Kidney (tissue), 22 donors: ENCODE measurements at places on chromosomes 3 and 15.
A peak's percentile ranks its signal among the peaks of the same experiment; 100 is the strongest.

- DNase-seq, result no peak
These were observed 15.7 kb downstream of the CHST13 start for GRCh38 chr3:126539558-126540250.

- peak; percentile 80 for DNase-seq
These were observed 37.6 kb downstream of the TRA2B start for GRCh38 chr3:185900228-185900627.

DNA sequence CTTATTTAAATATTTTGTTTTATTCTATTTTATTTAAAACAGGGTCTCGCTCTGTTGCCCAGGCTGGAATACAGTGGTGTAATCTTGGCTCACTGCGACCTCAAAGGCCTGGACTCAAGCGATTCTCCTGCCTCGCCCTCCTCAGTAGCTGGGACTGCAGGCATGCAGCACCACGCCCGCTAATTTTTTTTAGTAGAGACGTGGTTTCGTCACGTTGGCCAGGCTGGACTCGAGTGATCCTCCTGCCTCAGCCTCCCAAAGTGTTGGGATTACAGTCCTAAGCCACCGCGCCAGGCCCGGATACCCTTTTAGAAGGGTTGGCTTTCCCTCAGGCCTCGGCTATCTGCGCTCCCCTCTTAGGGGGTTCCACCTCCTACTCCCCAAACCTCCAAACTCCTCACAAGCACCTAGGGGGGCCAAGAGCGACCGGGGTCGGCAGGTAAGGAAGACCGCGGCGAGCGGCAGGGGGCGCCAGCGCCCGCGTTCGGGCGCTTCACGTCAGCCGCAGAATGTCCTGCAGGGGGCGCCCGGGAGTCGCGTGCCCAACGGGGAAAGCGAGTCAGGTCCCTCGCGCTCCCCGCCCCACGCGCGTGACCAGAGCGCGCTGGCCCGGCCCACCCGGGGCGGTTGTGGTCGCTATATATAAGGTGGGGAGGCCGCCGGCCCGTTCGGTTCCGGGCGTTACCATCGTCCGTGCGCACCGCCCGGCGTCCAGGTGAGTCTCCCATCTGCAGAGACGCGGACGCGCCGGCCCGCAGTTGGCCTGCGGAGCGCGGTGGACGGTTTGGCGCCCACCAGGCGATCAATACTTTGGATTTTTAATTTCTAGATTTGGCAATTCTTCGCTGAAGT lies 51.8 kb upstream of the GATM start:
- peak; percentile 62 for DNase-seq

DNA sequence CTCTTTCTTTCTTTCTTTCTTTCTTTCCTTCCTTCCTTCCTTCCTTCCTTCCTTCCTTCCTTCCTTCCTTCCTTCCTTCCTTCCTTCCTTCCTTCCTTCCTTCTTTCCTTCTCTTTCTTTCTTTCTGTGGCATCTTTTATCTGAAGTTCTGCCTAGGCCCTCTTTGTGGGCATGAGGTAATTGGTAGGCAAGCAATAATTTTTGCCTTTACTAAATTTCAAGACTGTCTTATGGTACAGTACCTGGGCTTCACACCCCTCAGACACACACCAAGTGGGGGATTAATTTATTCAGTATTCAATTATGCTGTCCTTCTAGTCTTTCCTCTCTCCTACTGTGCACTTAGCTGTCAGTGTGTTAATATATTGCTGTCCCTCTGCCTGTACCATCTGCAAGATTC lies 155.5 kb downstream of the OXSM start:
- no peak for DNase-seq

DNA sequence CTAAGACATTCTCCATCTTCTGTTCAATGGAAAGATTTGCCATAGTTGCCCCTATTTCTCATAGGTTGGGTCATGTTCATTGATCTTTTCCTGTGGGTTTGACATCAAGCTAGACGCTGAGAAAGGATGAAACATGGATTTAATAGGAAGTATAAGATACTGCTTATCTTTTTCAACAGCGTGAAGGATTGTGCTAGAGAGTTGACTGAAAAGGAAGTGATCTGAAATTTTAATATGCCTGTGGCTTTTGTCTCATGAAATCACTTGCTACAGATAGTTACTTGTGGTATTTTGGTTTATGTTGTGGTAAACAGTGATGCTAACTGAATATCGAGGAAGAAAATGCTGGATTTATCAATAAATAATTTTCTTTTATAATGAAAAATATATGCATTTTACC lies 442.9 kb downstream of the EDEM1 start:
- no peak for DNase-seq

- no peak for DNase-seq
These were observed 123.4 kb downstream of the SATB1 start for GRCh38 chr3:18301781-18302180.

DNA sequence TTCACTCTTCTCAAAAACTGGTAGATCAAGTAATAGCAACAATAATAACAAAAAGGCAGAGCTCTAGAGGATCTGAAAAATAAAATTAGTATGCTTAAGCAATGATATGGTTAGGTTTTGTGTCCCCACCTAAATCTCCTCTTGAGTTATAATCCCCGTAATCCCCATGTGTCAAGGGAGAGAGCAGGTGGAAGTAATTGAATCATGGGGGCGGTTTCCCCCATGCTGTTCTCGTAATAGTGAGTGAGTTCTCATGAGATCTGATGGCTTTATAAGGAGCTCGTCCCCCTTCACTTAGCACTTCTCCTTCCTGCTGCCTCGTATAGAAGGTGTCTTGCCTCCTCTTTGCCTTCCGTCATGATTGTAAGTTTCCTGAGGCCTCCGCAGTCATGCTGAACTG lies 60.2 kb upstream of the ABHD2 start:
- DNase-seq, result no peak

GRCh38 chr15:81254916-81255290 lies 58.2 kb downstream of the IL16 start:
- no peak for DNase-seq
